ENCODE measurements at places on chromosomes 13 and 19.
A peak's percentile ranks its signal among the peaks of the same experiment; 100 is the strongest.

DNA sequence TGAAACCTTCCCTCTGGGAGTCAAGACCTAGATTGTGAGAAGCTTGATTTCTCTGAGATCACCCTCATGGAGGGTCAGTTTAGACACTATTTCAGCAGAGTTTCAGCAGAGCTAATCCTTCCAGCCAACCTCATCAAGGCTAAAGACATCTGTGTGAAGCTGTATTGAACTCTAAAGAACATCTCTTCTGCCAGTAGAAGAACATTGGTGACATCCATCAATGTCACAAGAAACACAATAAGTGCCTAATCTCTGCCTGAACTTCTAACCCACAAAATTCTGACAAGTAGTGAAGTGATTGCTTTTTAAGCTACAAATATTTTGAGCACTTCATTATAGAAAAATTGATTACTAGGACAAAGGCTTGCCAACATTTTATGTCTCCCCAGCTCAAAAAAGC lies 475.8 kb upstream of the PCDH20 start:
- no peak for DNase-seq

- DNase-seq, result no peak
Measured at GRCh38 chr13:88000239-88000638, 329.1 kb downstream of the SLITRK5 start.

DNA sequence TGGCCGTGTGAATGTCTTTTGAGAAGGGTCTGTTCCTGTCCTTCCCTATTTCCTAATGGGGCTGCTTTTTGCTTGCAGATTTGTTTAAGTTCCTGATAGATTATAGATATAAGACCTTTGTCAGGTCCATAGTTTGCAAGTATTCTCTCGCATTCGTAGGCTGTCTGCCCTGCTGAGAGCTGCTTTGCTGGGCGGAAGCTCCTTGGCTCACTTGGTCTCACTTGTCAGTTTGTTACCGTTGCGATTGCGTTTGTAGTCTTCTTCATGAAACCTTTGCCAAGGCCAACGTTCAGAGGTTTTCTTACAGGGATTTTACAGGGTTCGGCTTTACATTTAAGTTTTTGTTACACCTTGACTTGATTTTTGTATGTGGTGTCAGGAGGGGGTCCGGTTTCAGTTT lies 44.0 kb upstream of the TFDP1 start:
- DNase-seq, result no peak

DNA sequence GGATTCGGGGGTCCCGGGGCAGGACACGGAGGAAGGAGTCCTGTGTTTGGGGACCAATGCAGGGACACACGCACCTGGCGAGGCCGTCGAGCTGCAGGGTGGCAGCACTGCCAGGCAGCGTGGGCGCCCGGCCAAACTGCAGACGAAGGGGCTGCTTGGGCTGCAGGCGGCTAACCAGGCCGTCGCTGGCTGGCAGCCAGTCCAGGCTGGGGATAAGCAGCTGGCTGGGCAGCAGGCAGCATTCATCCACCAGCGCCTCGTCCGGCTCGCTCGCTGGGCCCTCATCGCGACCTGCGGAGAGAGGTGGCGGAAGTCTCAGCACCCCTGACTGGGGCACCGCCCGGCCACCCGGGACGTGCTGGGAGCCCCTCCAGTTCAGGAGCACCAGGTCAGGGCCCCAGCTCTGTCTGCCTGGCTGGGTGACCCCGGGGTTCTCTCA lies 11.5 kb downstream of the CFD start:
- no peak for DNase-seq

GRCh38 chr13:71774863-71775262 lies 92.1 kb downstream of the DACH1 start:
- no peak for DNase-seq

DNA sequence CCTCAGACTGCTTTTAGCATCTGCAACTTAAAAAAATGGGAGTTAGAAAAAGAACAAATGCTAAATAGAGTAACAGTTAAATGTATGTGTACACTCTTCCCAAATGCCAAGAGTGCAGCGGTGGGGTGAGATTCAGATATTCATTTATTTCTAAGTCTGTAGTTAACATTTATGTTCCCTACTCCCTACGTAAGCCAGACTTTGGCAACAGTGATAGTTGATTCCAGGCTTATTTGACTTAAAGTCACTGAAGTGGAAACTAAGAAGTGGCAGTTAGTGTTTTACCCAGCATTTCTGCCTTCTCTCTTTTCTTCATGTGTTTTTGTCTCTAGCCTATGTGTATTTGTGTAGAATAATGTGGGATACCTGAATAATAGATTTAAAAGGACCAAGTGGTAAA lies 4.5 kb downstream of the MIR17HG start:
- no peak for DNase-seq

- no peak for DNase-seq
Measured at GRCh38 chr13:110964229-110965037, 49.6 kb upstream of the ANKRD10 start.

DNA sequence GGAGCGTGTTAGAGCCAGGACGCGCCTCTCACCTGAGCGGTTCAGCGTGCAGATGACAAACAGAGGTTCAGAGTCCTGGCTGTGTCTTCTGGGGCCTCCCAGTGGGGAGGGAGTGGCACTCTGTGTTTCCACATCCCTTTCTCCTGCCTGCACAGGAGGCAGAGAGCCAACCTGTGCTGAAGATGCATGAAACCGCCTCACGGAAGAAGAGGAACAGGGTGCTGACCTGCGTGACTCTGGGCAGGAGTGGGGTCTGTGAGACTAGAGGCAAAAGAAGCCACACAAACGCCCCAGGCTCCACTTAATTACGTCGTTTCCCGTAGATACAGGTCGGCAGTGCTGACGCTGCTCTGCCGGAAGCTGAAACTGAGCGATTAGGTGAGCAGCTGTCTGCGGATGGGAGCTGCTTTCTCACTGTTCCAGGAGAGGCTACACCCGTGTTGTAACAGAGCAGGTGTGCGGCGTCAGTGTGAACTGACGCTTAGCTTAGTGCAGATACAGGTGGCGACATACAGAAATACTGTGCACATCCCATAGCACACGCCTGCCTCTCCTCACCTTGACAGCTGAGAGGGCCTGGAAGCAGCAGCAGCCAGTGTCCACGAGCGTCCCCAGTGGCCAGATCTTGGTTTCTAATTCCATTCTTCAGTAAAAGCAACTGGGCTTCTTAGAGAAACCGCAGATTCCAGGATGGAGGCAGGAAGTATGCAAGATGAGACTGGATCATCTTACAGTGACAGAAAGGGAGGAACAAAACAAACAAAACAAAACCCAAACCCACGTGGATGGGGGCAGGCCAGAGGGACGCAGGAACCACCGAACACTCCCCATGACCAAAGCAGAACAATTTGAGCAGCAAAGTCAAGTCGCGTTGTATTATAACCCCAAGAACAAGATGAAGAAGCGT lies 37.7 kb upstream of the MCF2L start:
- no peak for DNase-seq

DNA sequence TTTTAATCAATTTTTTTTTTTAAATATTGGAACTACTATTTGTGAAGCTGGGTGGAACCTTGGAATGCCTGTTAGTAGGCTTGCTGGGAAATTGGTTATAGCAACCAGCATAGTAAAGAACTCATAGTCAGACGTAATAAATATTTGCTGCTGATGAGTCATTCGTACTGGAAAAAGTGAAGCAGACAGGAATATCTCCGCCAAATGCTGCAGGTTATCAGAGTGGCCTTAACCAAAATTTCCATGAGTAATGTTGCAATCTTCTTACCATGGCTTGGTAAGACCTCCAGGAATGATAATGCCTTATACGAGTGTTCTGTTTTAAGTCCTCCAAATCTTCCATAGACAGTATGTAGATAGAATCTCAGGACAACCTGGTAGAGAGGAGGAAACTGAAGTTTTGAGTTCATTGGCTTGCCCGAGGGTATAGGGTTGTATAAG lies 34.2 kb downstream of the MBNL2 start:
- no peak for DNase-seq

DNA sequence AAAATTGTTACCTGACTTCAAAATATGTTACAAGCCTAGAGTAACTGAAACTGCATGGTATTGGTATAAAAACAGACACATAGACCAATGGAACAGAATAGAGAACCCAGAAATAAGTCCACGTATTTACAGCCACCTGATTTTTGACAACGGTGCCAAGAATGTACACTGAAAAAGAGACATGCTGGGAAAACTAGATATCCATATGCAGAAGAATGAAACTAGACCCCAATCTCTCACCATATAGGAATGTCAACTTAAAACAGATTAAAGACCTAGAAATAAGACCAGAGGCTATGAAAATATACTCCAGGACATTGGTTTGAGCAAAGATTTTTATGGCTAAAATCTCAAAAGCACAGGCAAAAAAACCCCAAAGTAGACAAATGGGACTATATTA lies 76.5 kb downstream of the LATS2 start:
- no peak for DNase-seq

DNA sequence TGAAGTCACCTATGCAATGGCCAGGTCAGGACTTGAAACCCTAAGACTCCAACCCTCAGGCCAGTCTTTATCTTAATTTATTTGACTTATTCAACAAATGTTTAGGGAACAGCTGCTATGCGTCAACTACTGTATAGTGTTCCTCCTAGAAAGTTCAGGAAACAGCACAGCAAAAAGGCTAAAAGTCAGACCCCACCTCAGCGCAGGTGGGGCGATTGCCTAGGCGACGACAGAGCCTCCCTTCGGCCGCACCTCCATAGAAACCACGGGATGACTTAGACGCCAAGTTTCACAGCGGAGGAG lies 502 bp downstream of the VRK3 start:
- DNase-seq, result no peak

- no peak for DNase-seq
Measured at GRCh38 chr19:14474827-14475226, 327 bp downstream of the PTGER1 start.

DNA sequence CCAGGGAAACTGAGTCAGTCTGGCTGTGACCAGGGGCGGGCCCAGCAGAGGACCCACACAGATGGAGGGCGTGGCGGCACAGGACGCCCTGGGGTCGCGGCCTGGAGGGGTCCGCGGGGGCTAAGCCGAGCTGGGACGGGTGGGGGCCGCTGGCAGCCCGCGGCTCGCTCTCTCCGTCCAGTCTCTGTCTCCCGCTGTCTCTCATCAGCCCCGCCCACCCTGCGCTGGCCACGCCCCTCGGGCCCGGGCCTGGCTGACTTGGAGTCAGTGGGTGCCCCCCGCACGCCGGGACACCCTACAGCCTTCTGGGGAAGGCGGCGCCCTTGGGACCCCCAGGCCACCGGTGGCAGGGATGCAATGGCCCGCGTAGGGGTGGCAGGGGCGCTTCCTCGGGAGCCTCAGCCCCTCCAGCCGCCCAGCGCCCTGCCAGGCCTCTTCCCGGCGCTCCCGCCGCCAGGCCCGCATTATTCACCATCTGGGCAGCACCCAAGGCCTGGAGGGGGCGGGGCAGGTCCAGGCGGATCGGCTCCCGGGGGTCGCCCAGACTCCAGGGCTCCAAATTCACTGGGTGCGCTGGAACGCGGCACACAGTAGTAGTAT lies at the start of gene TBXA2R:
Gene TBXA2R (minus strand): TSS at position 186 of the 600 bp plus-strand sequence. CDS start 6,241 bp downstream, outside the sequence.
- no peak for DNase-seq

- no peak for DNase-seq
Measured at GRCh38 chr13:88395804-88396203, 724.6 kb downstream of the SLITRK5 start.

GRCh38 chr13:84574851-84575250 lies 692.6 kb upstream of the SLITRK1 start:
- DNase-seq, result no peak

- no peak for DNase-seq
Measured at GRCh38 chr13:53499576-53500133, 471.0 kb downstream of the OLFM4 start.

GRCh38 chr19:32171719-32172151 lies 173.7 kb upstream of the ZNF507 start:
- no peak for DNase-seq

DNA sequence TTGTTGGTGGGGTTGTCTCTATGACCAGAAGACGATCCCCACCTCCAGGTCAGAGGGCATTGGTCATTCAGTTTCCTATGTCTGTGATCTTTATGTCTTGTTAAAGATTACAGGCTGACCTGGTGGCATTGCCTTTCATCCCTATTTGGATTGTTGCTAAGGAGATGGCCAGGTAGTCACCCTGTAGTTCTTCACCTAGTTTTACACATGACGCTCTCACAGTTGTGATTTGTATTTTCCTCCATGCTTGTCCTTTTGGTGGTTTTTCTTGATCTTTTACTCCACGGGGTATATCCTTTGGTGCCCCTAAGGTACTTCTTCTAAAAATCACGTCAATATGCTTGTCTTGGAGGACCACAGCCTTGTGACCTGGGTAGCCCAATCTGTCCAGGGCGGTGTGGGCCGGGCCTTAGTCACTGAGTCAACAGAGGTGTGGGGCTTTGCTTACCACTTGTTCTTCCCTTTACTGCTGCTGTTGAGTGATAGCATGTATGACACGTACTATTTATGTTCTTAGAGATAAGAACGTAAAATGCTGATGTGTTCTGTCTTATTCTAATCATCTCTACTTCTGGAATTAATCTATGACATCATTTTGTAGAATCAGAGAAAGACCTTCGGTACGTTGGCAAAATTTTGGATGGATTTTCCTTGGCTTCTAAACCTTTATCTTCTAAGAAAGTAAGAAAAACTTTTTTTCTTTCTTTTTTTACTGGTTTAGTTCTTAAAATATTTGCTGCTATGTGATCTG lies 20.1 kb downstream of the GPATCH1 start:
- no peak for DNase-seq

DNA sequence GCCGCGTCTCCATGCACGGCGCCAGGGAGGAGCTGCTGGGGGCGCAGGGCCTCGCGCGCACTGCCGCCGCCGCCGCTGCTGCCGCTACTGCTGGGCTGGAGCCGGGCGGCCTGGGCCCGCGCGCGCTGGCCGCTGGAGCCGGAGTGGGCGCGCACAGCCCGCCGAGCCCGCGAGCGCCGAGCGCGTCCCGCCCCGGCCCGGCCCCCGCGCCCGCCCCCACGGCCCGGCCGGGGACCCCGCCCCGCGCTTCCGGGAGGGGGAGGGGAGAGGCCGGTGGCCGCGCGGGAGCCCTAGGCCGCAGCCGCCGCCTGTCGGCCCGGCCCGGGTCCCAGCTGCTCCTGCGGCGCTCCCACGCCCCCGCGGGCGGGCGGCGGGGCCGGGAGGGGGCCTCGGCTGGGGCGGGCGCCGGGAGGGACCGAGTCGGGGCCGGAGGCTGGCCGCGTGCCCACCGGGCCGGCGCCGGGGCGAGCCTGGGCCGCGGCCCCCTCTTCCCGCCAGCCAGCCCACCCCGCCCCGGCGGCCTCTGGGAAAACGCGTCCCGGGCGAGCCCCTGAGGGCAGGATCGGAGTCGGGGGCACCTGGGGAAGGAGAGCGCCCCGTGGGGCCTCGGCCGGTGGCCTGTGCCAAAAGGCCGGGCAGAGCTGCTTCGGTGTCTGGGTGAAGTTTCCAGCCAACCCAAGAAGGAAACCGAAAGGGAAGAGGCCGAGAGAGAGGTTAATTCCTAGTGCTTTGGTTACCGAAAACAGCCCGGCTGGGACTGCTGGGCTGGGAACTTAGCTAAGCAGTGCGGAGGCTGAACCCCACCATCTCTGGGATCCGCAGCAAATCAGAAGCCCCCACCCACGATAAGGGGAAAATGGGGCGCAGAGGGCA lies at the start of gene STK24:
Gene STK24 (minus strand): TSS at position 145 of the 873 bp plus-strand sequence. CDS start 321 bp downstream, outside the sequence.
- peak; percentile 45 for DNase-seq

DNA sequence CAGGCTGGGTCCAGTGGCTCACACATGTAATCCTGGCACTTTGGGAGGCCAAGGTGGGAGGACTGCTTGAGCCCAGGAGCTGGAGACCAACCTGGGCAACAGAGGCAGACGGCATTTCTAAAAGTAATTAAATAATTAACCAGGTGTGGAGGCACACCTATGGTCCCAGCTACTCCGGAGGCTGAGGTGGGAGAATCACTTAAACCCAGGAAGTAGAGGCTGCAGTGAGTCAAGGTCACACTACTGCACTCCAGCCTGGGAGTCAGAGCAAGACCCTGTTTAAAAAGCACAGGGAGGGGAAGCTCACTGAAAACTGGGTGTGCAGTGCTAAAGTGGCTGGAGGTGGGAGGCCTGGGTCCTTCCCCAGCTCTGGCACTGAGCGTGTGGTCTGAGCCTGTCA lies 9.7 kb downstream of the LATS2 start:
- DNase-seq, result no peak
